ENCODE measurements at places on chromosomes 5 and 9.

GRCh38 chr5:159905496-159905895, 10.8 kb upstream of the ADRA1B start:
- no peak for DNase-seq

DNA sequence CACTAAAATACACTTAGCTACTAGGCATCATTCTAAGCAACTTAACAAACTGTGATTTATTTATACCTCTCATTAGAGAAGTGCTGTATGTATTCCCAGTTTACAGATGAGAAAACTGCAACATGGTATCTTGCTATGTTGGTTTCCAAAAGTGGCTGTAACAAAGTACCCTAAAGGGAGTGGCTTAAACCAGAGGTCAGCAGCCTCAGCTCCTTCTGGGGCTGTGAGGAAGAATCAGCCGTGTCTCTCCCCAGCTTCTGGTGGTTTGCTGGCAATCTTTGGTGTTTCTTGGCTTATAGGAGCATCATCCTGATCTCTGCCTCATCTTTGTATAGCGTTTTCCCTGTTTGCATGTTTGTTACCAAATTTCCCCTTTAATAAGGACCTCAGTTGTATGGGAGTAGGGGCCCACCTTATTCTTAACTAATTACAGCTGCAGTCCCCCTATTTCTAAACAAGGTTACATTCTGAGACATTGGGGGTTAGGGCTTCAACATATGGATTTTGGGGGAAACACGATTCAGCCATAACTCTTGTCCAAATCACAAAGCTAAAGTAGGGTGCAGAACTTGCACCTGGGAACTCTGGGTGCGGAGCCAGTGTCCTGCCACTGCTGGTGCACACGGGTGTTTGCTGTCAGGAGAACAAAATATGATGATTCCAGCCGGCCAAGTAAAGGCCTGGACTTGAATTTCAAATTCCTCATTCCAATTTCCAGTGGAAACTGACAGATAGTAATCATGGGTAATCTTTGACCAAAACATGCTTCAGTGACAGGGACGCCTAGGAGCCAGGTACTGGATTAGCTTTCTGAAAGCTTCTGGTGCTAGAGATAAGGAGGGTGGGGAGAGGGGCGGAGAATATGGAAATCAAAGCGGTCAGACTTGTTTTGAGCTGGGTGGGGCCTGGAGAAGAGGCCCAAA, 43.3 kb downstream of the RAI14 start:
- DNase-seq = no peak

DNA sequence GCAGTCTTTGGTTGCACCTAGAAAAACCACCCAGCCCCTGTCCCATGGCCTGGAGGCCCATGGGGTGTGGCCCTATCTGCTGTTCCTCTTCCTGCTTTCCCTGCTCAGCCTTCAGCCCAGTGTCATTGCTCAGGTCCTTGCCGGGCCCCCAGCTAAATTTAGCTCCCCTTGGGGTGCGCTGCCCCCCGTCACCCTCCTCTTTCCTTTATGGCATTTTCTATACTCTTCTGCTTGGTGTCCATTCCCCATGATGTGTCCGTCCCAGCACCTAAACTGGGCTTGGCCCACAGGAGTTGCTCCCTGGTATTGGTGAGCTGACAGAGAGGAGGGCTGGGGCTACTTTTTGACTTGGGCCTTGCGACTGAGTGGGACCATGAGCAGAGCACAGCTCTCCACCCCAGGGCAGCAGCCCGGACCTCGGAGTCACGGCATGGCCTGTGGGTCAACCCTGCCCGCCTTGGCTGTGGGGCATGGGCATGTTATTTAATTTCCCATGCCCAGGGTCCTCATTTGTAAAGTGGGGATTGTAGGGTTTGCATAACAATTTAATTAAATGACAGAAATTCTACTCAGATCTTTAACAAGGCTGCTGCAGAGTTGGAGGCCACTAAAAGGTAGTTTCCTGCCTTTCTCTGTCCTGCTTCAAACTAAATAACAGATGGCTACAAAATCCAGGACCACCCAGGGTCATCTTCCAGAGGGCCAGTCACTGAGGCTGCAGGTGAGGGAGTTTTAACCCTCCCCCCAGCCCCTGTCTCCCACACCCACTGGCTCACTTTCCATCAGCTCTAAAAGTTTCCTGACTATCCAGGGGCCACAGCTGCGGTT, 98.2 kb downstream of the DAP start:
- DNase-seq = no peak

GRCh38 chr5:3024126-3024525, 272.6 kb upstream of the IRX2 start:
- peak; percentile 45 for DNase-seq

- no peak for DNase-seq
Observed at GRCh38 chr5:34930462-34930844, 1.1 kb downstream of the DNAJC21 start.

DNA sequence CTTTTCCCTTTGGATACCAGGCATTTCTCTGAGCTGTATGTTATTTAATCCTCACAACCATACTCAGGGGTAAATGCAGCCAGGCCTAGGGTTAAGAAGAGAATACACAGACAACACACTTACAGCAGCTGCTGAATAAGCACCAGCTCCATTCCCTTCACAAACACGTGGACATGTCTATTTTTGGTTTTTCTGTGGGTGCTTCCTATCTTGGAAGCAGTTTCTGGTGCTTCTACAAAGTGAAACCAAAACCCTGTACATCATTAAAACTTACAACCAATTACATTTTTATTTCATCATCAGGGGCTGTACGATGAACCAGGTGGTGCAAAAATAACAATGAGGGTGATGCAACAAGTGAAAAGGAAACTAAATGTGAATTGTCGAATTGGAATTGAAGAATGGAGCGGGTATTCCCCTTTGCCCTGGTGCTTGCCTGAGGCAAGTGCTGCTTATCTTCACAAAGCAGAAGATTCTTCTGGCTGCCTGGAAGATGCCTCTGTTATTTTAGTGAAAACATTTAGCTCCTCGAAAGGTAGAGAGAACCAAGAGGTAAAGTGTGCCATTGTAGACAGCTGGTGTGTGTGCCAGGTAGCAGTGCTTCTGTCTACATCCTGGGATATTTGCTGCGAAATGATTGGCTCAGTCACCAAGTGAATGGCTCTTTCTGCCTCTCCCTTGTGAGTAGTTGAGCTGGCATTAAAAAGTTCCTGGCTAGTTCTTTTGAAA, 18.6 kb upstream of the IFNB1 start:
- DNase-seq = no peak

DNA sequence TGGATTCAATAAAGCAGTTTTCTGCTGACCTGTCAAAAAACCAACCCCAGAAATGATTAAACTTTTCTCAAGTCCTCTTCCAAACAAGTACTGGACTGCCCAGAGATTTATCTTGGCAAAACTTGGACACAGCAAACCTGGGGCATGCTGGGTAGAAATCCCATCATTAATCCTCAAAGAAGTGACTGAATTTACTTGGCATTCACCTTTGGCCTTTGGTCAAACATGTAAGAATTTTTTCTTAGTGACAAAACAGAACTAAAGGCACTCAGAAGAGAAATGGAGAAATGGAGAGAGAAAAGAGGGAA, 248.6 kb upstream of the NREP start:
- no peak for DNase-seq

GRCh38 chr5:75335486-75335885, 1.5 kb upstream of the HMGCR start:
- DNase-seq = no peak

GRCh38 chr5:67165526-67166459, 30.8 kb downstream of the CD180 start:
- peak; percentile 72 for DNase-seq

- no peak for DNase-seq
Observed at GRCh38 chr9:81498576-81498975, 190.8 kb downstream of the TLE1 start.

DNA sequence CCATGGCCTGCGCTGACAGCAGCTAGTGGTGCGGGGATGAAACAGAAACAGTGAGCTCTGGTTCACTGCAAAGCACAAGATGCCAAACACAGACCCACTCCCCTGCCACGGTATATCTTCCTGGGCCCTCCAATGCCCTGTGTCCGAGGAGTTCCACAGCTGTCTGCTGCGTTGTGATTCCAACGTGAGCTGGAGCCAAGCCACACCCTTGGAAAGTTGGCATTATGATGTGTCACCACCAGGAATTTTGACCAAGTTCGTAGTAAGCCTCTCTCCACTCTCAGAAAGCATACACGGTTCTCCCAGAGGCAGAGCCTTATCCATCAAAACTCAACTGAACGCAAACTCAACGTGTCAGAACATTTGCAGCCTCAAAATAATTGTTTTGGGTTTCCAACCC, 55.6 kb downstream of the MACROH2A1 start:
- no peak for DNase-seq

- DNase-seq = no peak
Observed at GRCh38 chr5:88607492-88607891, 275.5 kb downstream of the MEF2C start.

DNA sequence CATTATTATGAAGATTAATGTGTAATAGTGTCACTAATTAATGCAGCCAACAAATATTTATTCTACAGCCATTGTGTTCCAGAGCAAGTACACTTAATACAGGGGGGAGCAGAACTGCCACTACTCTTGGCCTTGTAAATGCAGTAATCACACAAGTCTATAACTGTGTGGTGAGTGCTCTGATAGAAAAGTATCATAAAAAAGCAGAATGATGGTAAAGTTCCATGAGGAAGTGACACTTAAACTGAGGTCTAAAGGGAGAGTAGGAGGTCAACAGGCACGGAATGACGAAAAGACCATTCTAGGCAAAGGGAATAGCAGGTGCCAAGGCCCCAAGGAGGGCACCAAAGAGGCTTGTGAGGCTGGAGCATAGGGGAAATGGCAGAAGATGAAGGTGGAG, 142.9 kb downstream of the OSTF1 start:
- DNase-seq = no peak

DNA sequence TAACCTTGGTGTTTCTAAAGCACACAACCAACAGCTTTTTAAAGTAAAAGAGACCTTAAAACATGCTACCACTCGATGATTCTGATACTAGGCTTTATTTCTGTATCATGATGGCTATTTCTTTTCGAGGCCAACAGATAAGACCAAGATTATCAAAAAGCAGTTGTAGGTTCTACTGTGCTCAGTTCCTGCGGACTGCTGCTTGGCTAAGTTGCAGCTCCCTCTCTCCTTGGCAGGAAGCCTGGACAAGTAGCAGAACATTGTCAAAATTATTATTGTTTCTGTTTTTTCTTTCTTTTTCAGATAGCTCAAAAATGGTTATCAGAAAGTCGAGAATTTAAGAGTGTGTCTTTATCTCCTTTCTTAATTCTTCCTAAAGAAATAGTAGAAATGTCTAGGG, 607.6 kb downstream of the PTPRD start:
- no peak for DNase-seq

DNA sequence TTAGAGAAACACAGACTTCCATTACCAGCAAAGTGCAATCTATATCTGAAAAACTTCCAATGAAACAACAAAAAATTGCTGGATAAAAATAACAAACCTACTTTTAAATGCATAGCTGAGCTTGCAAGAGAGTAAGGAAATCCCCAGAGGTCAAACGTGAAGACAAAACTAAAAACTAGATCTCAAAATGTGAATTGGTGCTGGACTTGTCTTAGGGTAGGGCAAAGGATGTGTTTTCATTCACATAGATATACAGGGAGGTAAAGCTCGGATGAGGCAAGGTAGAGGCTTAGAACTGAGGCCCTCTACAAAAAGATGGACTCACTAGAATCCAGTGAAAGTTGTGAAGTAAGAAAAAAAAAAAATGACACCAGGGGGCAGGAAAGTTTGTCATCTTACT, 13.6 kb upstream of the RASA1 start:
- no peak for DNase-seq

GRCh38 chr5:73687357-73687756, 61.4 kb downstream of the ARHGEF28 start:
- DNase-seq = no peak

- no peak for DNase-seq
Observed at GRCh38 chr9:135338546-135338945, 141.0 kb upstream of the PPP1R26 start.

- no peak for DNase-seq
Observed at GRCh38 chr5:32231241-32231640, 57.1 kb upstream of the GOLPH3 start.

DNA sequence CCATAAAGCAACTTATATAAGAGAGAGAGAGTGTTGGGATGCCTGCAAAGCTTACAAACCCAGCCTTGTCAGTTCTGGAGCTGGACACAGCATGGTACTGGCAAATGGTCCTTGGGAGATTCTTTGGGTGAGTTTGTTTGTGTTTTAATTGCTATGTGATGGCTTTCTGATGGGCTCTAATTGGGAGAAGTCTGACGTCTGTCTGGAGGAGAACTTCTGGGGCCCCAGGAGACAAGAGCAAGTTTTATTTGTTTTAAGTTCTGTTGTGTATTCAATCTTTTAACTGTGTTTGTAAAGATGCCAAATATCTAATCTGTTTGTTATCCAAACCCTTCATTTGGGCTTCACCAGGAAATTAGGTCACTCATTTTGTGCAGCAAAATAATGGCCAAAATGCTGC, 50.3 kb upstream of the AFAP1L1 start:
- DNase-seq = no peak

DNA sequence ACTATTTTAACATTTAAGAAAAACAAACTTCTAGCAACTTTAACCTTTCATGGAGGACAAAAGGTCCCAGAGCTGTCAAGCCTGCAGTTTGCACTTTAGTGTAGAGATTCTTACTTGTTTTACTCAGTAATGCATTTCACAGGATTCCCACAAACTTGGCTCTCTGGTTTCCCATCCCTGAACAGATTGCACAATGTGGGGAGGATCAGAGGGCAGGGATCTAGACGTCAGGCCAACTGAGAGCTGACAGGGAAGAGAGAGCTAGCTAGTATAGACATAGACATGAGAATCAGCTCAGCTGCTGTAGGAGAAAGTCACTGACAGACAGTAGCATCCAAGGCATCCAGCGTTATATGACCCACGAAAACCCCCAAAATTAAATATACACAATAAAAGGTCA, 20.9 kb upstream of the BNIP1 start:
- no peak for DNase-seq

DNA sequence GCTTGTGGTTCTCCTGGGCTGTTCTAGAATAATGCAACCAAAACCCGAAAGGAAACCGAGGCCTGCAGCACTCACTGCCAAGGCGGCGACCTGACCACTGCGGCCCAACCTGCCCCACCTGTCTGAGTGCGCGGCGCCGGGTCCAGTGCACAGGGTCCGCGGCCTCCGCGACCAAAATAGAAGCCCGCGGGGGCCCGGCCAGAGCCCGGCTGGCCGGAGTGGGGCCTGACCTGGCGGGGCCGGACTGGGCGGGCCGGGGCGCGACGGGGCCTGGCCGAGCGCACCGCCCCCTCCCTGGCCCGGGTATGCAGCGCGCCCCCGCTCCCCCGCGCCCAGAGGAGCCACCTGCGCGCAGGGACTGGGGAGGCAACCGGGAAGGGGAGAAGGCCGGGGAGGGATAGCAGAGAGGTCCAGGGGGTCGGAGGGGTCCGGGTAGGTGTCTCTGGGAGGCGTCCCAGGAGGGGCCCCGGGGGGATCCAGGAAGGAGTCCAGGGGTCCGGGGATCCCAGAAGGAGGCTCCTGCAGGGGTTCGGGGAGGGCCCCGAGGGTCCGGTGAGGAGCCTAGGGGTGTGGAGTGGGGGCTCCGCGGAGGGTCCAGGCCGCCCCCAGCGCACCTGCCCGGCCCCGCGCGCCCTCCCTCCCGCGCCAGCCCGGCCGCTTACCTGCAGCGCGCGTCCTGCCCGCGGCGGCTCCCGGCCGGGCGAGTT, 503 bp downstream of the SEMA4D start:
- no peak for DNase-seq

GRCh38 chr9:133714606-133715294, 23.4 kb downstream of the SARDH start:
- no peak for DNase-seq

GRCh38 chr9:13035822-13036221, 243.7 kb downstream of the MPDZ start:
- DNase-seq = no peak
